ENCODE measurements at places on chromosomes 7 and 10.

DNA sequence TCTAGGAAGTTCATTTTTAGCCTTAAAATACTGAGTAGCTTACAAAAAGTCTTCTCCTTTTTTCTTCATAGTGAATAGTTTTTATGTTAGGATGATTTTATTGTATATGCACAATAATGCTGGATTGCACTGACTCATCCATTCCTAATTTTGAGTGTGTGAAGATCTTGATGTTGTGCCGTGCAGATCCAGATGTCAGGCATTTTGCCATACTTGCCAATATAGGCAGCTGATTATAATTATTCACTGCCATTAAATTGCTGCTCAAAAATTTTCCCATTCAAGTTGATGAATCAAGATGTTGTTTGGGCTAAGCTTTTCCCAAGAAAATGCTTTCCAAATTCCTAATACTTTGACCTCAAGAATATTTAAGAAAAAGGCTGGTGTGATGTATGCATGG lies 218.3 kb downstream of the AHR start:
- DNase-seq = no peak

- DNase-seq = no peak
Measured at GRCh38 chr7:124934841-124935240, 5.2 kb upstream of the POT1 start.

DNA sequence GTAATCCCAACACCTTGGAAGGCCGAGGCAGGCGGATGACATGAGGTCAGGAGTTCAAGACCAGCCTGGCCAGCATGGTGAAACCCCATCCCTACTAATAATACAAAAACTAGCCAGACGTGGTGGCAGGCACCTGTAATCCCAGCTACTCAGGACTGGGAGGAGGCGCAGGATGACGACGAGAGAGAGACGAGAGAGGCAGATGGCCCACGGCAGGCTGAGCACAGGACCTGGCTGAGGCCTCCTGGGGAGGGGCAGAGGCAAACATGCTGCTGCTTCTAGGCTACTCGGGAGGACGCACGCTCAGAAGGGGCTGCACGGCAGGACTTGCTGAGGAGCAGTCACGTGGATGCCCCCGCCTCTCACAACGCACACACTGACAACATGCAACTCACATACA lies 22.4 kb downstream of the DIP2C start:
- no peak for DNase-seq

GRCh38 chr10:112461029-112461887 lies 14.2 kb downstream of the VTI1A start:
- peak; percentile 44 for DNase-seq

DNA sequence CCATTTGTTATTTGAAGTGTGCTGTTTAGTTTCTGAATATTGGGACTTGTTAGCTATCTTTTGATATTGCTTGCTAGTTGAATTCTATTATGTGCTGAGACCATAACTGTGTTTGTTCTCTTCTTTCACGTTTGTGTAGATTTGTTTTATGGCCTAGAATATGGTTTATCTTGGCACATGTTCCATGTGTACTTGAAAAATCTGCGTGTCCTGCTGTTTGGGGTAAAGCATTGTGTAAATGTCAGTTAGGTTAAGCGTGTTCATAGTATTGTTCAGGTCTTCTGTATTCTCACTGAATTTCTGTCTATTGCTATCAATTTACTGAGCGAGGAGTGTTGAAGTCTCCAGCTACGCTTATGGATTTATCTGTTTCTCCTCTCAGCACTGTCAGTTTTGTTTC lies 19.4 kb downstream of the MMP21 start:
- DNase-seq = no peak

- DNase-seq = no peak
Measured at GRCh38 chr7:40859965-40860543, 725.2 kb downstream of the SUGCT start.

- DNase-seq = no peak
Measured at GRCh38 chr10:102384053-102384452, 11.5 kb upstream of the NFKB2 start.
